ENCODE measurements at places on chromosomes 5 and 9.

- no peak for DNase-seq
Observed at GRCh38 chr9:98321269-98321668, 65.8 kb upstream of the TBC1D2 start.

GRCh38 chr5:109739741-109740728, 50.3 kb downstream of the MAN2A1 start:
- no peak for DNase-seq

DNA sequence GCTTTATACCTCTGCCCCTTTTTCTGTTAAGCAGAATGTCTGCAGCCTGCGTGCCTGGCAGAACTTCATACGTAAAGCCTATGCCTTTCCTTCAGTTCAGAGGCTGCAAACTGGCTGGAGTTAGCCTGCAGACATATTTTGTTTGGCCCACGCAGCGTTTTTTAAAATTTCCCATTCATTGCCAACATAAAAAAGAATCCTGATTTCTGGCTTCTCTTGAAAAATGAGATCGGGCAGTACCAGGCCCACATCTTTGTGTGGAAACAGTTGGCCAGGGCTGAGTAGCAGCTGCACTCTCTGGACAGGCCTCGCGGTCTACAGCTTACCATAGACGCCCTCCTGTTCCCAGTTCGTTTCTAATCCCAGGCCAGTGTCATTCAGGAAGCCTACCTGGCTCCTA, 104.4 kb downstream of the SMARCA2 start:
- no peak for DNase-seq

- no peak for DNase-seq
Observed at GRCh38 chr9:14085810-14086209, 228.1 kb downstream of the NFIB start.

DNA sequence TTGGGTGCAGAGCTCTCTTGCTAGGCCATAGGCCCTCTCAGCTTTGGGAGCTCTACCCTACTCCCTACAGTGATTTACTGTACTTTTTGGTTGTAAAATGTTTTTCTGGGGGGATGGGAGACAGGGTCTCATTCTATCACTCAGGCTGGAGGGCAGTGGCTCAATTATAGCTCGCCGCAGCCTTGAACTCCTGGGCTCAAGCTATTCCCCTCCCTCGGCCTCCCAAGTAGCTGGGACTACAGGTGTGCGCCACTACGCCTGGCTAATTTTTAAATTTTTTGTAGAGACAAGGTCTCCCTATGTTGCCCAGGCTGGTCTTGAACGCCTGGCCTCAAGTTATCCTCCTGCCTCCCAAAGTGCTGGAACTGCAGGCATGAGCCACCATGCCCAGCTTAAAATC, 21.7 kb upstream of the RNF130 start:
- DNase-seq, result no peak

DNA sequence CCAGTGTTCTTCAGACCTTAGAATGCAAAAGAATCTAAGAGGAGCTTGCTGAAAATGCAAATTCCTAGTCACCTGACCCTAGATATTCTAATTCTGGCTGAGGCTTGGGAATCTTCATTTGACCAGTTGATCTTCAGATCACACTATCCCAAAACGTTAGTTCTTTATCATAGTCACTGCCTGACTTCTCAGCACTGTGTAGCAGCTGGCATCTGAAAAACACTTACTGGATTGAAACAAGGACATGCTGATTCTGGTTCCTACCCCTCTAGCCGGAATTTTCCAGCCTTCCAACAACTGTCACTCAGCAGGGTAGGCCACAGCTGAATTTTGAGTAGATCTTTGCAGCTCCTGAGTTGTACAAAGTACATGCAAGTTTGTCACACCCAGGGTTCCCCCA, 72.2 kb downstream of the EBF1 start:
- DNase-seq, result no peak

GRCh38 chr5:42612750-42613366, 143.8 kb upstream of the CCDC152 start:
- no peak for DNase-seq
